ENCODE measurements at places on chromosomes 6 and 20. TPM values are rescaled to one million over a fixed set of nuclear protein-coding genes. Genes with fewer than 3 reads are reported as not detected.

Gene BPI
- 0.11 TPM for total RNA-seq

Gene KIF6
- total RNA-seq: not detected

Gene CFAP61
- total RNA-seq: not detected

Gene PAK5
- total RNA-seq: not detected

Gene RAET1G
- total RNA-seq: 0.16 TPM

Gene TFAP2D
- not detected for total RNA-seq

Gene PRDM13
- total RNA-seq: not detected

Gene SLPI
- not detected for total RNA-seq

Gene TRIM31
- not detected for total RNA-seq

Gene SLC2A10
- total RNA-seq: 19.2 TPM

Gene CFB
- 0.50 TPM for total RNA-seq

Gene CPNE1
- total RNA-seq: 122 TPM

DNA sequence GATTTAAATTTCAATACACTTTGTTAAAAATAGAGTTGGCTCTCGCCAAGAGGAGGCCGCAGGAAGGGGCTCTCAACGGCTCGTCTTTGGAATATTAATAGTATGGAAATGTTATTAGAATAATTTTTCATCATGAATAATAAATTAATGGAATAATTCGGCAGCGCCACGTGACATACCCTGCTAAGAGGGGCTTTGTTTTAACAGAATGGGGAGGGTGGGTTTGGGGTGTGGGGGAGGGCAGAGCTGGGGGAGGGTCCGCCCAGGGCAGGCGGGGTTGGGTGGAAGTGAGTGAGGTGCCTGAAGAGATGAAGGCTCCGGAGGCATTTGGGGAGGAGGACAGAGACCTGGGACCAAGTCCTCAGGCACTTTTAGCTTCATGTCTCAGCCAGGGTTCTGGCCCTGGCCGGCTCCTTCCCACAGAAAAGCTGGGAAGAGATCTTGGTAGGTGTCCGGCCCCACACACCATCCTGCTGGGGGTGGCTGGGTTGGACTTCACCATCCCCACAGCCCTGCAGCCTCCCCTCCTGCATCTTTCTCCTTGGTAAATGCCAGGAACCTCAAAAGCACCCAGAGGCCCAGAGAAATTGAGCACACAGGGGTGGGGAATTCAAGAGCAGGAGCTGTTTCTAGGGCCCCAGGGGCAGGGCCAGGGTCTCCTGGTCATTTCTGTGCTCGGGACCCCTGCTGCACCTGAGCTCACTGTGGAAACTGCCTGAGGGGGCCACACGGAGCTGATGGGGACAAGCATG, 93.6 kb upstream of the BHLHE23 start:
- H3K4me1 ChIP-seq: peaks cover 14% of the 10 kb centered on the region
- no peaks in the 10 kb centered on the region for H3K36me3 ChIP-seq
- H3K4me3 ChIP-seq: no peak overlapping the region
- no peak overlapping the region for H3K27ac ChIP-seq

DNA sequence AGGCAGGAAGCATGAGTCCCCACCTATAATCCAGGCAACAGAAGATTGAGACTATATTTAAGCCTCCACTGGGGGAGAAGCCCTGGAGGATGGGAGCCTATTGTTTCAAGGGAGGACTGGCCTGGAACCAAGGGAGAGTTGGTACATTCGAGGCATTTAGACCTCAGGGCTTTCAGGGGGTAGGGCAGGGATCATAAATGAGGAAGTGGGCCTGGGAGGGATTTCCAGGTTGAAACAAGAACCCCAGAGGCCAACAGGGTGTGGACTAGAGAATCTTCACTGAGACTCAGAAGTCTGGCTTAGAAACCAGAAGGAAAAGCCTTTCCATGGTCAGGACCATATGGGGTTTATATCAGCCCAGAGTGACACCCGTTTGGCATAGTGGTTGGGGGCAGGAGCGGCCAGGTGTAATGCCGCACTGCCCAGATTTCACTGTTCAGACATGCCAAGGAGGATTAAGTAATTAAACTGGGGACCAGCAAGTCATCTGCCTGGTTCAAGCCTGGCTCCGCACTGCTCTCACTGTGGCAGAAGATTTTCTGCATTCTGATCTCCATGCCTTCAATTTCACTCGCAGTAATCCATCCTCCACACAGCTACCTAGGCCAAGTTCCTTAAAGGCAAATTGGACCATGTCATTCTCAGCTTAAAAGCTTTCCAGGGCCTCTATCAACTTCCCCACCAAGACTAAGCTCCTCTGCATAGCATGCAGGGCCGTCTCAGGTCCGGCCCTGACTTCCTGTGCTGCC, 17.8 kb downstream of the LRFN2 start:
- H3K27ac ChIP-seq: no peak overlapping the region
- H3K27me3 ChIP-seq: peaks cover 3% of the 10 kb centered on the region
- no peak overlapping the region for H3K4me3 ChIP-seq
- no peak for DNase-seq
- no peaks in the 10 kb centered on the region for H3K36me3 ChIP-seq

DNA sequence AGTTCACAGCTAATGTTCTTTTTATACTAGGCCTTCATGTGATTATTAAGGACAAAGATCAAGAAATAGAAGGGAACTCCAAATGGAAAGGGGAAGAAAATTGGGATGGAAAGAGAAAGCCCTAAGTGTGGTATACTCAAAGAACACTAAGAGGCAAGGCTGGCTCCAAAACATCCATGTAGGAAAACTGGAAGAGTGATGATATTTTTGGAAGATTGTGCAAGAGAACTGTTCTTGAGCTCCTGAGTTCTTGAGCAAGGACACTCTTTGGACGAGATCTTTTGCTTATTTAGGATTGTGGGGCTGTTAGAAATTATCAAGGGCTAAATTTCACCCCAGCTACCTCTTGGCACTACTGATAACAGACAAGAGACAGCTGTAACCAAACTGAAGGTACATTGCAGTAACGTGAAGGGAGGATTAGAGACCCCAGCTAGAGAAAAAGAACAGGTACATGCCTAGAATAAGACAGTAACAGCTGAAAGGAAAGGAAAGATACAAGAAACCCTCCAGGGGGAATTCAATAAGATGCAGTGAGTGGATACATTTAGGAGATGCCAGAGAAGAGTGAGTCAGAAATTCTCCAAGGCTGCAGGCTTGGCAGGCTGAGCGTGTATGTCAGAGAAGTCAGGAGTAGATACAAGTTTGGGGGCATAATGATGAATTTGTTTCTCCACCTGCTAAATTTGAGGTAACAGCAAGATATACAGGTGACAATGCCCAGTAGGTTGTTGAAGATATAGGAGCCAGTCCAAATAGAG, 69.7 kb downstream of the CBLN4 start:
- no peaks in the 10 kb centered on the region for H3K27me3 ChIP-seq
- H3K4me1 ChIP-seq: no peaks in the 10 kb centered on the region
- H3K36me3 ChIP-seq: no peaks in the 10 kb centered on the region
- H3K4me3 ChIP-seq: no peak overlapping the region
- H3K27ac ChIP-seq: no peak overlapping the region

DNA sequence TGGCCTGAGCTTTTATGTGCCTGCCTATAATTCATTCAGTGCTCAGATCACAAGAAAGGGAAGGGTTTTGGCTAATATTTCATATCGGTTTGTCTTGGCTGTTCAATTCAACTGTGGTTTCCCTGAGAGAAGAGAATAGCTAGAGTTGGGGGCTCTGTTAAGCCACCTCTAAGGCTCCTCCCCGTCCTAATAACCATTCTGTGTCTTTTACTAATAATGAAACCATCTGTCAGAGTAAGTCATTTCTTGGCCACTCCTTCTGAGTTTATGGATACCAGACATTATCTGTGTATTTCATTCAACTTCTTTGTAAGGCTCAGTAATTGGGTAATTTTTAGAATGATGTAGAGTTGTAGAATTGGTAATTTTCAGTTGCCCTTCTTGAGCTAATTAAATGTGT, 5.2 kb downstream of the STX11 start:
- no peak overlapping the region for H3K27ac ChIP-seq
- H3K4me1 ChIP-seq: peaks cover 35% of the 10 kb centered on the region
- no peak for DNase-seq
- no peak overlapping the region for H3K4me3 ChIP-seq
- no peaks in the 10 kb centered on the region for H3K36me3 ChIP-seq

DNA sequence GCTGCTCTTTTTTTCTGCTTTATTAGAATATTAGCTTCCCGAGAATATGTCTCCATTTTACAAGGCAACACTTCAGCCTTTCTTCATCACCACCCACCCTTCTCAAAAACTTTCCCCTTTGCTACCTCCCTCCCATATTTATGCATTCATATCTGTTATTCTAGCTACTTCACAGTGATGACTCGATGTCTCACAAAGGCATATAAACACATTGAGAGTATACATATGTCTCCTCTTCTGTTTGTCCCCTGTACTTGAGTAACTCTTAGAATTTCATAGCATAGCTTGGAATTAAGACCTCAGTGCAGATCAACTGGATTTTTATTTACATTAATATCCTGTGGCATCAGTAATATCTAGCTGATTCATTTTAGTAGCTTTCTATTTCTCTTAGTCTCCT, 6.5 kb downstream of the RNF144B start:
- peaks cover 44% of the 10 kb centered on the region for H3K4me1 ChIP-seq
- no peak for DNase-seq
- no peak overlapping the region for H3K27ac ChIP-seq
- no peaks in the 10 kb centered on the region for H3K27me3 ChIP-seq

GRCh38 chr6:46412662-46413061, 78.6 kb downstream of the RCAN2 start:
- no peaks in the 10 kb centered on the region for H3K4me1 ChIP-seq
- H3K27ac ChIP-seq: no peak overlapping the region
- no peaks in the 10 kb centered on the region for H3K27me3 ChIP-seq
- no peak overlapping the region for H3K4me3 ChIP-seq
- H3K36me3 ChIP-seq: no peaks in the 10 kb centered on the region

- DNase-seq: no peak
- H3K27me3 ChIP-seq: no peaks in the 10 kb centered on the region
- no peak overlapping the region for H3K4me3 ChIP-seq
- H3K4me1 ChIP-seq: no peaks in the 10 kb centered on the region
- no peaks in the 10 kb centered on the region for H3K36me3 ChIP-seq
- no peak overlapping the region for H3K27ac ChIP-seq
Measured at GRCh38 chr6:76764057-76764456, 691.6 kb upstream of the IMPG1 start.

DNA sequence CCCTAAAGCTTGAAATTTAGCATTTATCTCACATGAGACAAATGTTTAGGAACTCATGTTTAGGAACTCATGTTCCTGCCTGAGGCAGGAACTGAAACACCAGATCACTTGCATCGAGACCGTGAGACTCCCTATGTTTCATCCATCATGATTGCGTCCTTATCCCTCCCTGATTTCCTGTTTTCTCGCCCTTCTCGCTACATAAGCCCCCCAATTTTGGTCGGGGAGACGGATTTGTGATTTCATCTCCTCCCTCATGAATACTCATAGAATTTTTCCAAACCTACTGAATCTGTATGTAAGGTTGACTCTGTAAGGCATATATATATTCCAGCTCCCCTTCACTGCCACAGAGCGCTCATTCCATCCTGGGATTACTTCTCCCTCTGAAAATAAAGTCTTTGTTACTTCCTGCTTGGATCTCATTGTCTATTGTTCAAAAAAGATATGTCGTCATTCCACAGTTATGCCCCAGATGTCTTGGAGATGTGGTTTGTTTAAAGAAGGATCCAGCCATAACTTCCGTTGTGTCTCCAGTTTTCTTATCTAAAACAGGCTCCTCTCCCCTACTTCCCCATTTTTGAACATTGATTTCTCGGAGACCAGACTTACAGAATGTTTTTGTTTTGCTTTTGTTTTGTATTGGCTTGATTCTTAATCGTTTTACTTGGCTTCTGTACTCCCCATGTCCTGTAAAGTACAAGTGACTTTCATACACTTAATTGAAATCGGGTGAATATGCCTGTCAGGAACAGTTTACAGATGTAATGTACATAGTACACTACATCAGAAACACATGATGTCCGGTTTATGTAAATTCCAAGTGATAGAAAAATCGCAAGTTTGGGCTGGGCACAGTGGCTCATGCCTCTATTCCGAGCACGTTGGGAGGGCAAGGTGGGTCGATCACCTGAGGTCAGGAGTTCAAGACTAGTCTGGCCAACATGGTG, 118.7 kb downstream of the HFE start:
- H3K27ac ChIP-seq: peak overlapping the region; percentile 99
- peak; percentile 96 for DNase-seq
- H3K27me3 ChIP-seq: no peaks in the 10 kb centered on the region

DNA sequence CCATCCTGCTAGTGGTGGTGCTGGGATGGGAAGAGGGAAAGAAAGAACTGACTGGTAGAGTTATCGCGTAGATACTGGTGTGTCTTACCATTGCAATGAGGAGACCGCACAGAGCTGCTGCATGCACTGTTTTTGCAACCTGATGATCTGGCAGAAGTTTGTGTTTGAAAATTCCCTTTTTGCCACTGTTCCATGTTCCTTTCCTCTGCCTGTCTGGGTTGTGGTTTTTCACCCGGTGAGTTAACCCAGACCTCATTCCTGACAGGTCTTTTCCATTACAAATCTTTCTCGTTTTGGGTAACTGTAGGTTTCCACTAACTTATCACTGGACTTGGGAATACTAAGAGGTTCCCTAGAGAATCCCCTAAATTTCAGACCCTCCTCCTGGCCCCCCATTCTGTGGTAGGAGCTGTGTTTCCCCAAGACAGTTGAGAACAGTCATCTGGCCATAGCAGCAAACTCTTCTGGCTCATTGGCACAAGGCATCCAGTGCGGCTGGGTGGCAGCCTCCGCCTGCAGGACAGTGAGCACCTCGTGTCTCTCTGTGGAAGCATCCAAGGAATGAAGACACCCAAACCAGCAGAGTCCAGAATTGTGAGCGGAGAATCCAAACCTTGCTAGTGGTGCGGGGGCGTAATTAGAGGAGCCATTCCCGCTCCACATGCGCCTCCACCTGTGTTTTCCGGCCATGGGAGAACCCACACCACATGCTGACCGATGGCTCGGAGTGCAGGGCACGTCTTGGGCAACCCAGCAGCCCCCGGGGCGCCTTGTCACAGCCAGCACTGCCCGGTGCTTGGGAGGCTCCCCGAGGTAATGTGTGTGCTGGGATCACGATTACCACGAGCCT, 32.8 kb downstream of the ERMARD start:
- peaks cover 3% of the 10 kb centered on the region for H3K27me3 ChIP-seq
- H3K27ac ChIP-seq: no peak overlapping the region
- no peak overlapping the region for H3K4me3 ChIP-seq
- H3K36me3 ChIP-seq: no peaks in the 10 kb centered on the region
- DNase-seq: no peak

DNA sequence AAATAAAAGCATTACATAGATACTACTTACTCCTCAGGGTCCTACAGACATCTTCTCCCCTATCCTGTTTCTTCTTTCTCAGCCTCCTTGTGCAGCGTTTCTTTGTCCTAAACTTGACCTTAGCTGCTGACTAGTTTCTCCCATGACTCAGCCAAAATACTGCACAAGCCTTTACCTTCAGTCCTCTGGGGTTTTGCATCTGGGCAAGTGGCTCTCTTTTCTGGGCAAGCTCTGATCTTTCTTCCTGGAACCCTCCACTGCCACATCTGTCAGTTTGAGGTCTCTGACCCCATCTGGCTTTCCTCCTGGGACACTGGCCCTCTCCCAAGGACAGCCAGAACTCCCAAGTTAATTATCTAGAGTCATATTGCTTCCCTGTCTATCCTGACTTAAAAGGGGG, 838.4 kb downstream of the DHX35 start:
- no peaks in the 10 kb centered on the region for H3K36me3 ChIP-seq
- H3K27ac ChIP-seq: no peak overlapping the region
- H3K4me1 ChIP-seq: no peaks in the 10 kb centered on the region

GRCh38 chr20:20946122-20946759, 159.9 kb downstream of the LINC00237 start:
- H3K27ac ChIP-seq: no peak overlapping the region
- H3K36me3 ChIP-seq: no peaks in the 10 kb centered on the region
- no peak for DNase-seq
- H3K4me3 ChIP-seq: no peak overlapping the region
- no peaks in the 10 kb centered on the region for H3K27me3 ChIP-seq

GRCh38 chr20:38665506-38666285, 58.6 kb upstream of the SLC32A1 start:
- no peak for DNase-seq
- no peak overlapping the region for H3K27ac ChIP-seq
- H3K36me3 ChIP-seq: no peaks in the 10 kb centered on the region
- peaks cover 37% of the 10 kb centered on the region for H3K27me3 ChIP-seq
- H3K4me3 ChIP-seq: no peak overlapping the region
- H3K4me1 ChIP-seq: no peaks in the 10 kb centered on the region
